ENCODE measurements at places on chromosomes 3 and 15. TPM values are rescaled to one million over a fixed set of nuclear protein-coding genes. Genes with fewer than 3 reads are reported as not detected.
A peak's percentile ranks its signal among the peaks of the same experiment; 100 is the strongest.

DNA sequence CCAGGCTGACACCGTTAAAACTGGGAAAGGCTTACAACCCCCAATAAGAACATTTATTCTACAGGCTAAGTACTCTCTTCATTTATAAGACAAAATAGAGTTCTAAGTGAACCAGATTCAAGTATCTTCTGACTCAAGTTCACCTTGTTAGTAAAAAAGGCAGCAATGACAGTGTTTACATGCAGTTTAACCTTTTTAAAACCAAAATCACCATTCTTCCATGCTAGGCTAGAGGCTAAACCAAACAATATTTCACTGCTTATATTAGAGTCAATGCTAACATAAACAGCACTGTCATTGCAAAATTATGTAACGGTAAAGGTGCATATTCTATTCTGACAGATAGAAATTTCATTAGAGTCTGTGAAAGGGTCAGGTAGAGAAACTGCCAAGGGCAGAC is 118.0 kb downstream of the FBN1 start:
- H3K4me3 ChIP-seq, result no peak overlapping the region
- no peaks in the 10 kb centered on the region for H3K27me3 ChIP-seq
- no peak overlapping the region for H3K27ac ChIP-seq
- no peak for DNase-seq

DNA sequence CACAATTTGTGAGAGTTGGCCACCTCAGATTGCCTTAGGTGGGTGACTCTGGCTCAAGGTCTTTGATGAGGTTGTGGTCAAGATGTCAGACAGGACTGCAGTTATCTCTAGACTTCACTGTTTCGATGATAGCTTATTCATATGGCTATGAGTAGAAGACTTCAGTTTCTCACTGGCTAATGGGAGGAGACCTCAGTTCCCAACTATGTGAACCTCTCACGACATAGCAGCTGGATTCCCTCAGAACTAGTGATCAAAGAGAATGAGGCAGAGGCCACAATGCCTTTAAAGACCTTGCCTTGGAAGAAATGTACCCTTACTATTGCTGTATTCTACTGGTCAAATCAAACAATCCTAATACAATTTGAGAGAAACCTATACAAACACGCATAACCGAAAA is 607.5 kb upstream of the ROBO2 start:
- H3K27ac ChIP-seq, result no peak overlapping the region
- DNase-seq, result no peak
- no peaks in the 10 kb centered on the region for H3K27me3 ChIP-seq

GRCh38 chr15:36090286-36090946 is 489.0 kb upstream of the CDIN1 start:
- DNase-seq, result no peak
- no peak overlapping the region for H3K27ac ChIP-seq
- no peak overlapping the region for H3K4me3 ChIP-seq
- no peaks in the 10 kb centered on the region for H3K4me1 ChIP-seq
- H3K36me3 ChIP-seq, result no peaks in the 10 kb centered on the region
- H3K27me3 ChIP-seq, result no peaks in the 10 kb centered on the region

The TF gene
- total RNA-seq, result 0.45 TPM

The TMEM40 gene
- not detected for total RNA-seq

- H3K36me3 ChIP-seq, result no peaks in the 10 kb centered on the region
- peak overlapping the region; percentile 74 for H3K27ac ChIP-seq
These were observed 109.6 kb upstream of the RBMS3 start for GRCh38 chr3:29171043-29171990.

The ADAMTSL3 gene
- not detected for total RNA-seq

GRCh38 chr3:29335438-29335837 is 54.6 kb downstream of the RBMS3 start:
- no peak overlapping the region for H3K4me3 ChIP-seq
- H3K27ac ChIP-seq, result no peak overlapping the region
- no peaks in the 10 kb centered on the region for H3K4me1 ChIP-seq

- peaks cover 41% of the 10 kb centered on the region for H3K27me3 ChIP-seq
- no peak overlapping the region for H3K27ac ChIP-seq
- no peak for DNase-seq
- H3K4me3 ChIP-seq, result no peak overlapping the region
These were observed 14.9 kb downstream of the GRAMD2A start for GRCh38 chr15:72182673-72183072.
